ENCODE measurements at places on chromosomes 7 and 10.

GRCh38 chr7:128881458-128882125, 18.9 kb downstream of the ATP6V1F start:
- no peak for DNase-seq

- no peak for DNase-seq
Observed at GRCh38 chr7:21041666-21042065, 255.0 kb upstream of the SP8 start.

DNA sequence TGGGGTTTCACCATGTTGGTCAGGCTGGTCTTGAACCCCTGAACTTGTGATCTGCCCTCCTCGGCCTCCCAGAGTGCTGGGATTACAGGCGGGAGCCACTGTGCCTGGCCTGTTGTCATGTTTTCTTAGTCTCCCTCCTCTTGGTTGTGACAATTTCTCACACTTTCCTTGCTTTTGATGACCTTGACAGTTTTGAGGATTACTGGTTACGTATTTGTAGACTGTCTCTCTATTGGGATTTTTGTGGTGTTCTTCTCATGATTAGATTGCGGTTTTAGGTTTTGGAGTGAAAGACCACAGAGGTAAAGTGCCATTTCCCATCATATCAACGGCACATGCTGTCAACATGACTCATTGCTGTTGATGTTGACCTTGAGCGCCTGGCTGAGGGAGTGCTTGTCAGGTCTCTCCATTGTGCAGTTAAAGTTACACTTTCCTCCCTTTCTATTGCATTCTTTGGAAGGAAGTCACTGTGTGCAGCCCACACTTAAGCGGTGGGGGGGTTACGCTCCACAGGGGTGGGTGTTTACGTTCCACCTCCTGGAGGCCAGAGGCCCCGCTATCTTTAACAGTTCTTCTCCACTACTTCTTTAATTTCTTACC, 10.8 kb downstream of the NEURL1 start:
- peak; percentile 38 for DNase-seq

GRCh38 chr10:17415046-17415658, 39.2 kb downstream of the ST8SIA6 start:
- DNase-seq = no peak

Data from stimulated activated CD4-positive, alpha-beta T cell treated with anti-CD3 and anti-CD28 coated beads, Interleukin-12 subunit alpha, Interleukin-12 subunit beta, amount 100 ng/mL, for 48 hours (primary cell).